ENCODE measurements at places on chromosomes 5 and 9.

- no peak for DNase-seq
Measured at GRCh38 chr9:109238655-109239054, 71.6 kb upstream of the FRRS1L start.

DNA sequence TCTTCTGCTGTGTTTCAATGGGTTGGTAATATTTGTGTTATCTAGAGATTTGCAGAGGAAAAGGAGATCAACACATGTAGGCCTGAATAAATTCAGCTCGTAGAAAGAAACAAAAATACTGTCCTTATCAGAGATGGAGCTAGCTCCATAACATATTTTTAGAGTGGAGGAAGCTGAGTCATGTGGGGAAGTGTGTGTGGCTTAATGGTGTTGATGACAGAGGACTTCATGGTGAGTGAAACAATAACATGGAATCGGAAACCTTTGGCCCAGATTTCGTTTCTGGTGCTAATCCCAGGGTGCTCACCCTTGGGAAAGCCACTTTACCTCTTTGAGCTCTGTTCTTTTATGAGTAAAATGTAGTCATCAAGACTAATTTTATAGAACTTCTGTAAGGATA is 825.0 kb downstream of the TLR4 start:
- DNase-seq, result no peak

- no peak for DNase-seq
Measured at GRCh38 chr5:125582352-125582751, 835.9 kb upstream of the ZNF608 start.

DNA sequence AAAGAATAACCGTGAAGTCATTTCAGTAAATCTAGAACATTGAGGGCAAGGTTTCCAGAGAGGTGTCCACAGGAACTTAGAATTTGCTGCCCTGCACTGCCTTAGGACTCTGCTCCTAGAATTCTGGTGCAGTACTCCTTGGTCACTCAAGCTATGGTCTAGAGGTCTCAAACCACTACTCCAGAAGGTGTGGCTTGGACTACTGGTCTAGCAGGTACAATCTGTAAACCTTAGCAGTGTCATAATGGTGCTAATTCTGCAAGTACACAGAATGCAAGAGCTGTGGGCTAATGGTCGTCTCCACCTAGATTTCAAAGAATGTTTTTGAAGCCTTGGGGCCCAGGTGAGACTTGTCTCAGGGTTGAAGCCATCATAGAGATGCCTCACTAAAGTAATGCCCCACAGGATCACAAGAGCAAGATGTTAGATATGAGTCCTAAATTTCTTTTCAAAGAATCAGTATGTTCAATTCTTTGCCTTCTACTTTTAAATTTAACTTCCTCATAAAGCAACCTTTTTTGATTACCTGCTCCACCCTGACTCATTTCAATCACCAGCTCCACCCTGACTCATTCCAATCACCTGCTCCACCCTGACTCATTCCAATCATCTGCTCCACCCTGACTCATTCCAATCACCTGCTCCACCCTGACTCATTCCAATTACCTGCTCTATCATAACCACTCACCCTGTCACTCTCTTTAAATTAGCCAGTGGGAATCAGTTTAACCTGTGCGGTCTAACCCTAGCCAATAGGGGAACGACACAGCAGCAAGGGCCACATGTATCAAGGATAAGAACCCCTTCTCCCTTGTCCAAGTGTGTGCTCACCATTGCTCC is 1111.8 kb upstream of the ACO1 start:
- no peak for DNase-seq

DNA sequence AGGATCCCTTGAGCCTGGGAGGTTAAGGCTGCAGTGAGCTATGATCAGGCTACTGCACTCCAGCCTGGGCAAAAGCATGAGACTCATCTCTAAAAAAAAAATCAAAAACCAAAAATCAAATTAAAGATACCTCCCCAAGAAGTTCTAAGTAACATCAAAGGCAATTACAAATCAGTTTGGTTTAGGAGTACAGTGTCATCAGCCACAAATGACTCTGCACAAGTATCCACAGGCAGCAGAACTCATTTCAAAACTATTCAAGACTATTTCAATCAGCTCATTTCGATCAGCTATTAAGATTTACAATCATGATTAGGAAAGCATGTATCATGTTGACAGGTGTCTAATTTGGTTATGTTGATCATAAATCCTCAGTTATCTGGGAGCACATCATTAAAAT is 19.1 kb downstream of the TRMO start:
- DNase-seq, result no peak

GRCh38 chr9:117411547-117411946 is 3.3 kb downstream of the ASTN2 start:
- DNase-seq, result no peak

- DNase-seq, result no peak
Measured at GRCh38 chr5:113058269-113058668, 81.7 kb downstream of the DCP2 start.

GRCh38 chr9:95193067-95193466 is 124.4 kb downstream of the FANCC start:
- DNase-seq, result no peak

DNA sequence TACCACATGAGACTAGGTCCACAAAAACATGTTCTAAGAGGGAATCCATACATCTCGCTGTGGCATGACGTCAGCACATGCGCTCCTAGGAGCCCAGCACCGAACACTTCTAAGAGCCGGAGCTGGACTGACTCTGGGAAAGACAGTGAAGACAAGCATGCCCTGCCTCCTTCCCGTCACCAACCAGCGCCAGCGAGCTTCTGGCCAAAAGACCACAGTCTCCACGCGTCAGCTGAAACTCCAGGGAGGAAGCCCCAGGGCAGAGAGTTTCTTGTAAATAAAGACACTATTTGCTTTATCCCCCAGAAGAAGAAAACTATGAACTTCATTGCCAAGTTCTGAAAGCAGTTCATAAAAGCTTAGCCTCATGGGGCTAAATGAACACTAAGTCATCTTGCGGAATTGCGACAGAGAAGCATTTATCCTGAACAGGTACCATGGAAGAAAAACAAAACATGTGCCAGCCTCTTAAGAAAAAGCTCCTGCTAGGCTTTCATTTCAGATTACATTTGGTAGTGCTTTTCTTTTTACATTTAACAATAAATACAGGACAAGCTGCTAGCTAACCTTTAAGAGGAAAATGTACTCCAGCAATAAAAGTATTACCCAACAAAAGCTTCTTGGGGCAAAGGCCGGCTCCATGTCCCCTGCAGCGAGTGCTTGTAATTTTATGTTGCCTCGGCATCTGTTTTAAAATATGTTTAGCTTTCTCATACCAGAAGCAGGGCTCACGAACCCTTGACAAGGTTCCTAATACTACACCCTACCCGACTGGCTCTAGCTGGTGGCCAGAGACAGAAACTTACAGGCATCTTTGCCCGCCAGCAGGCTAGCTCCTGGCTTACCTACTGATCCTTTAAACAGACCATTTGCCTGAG is 96.5 kb downstream of the PRRT1B start:
- DNase-seq, result no peak

- no peak for DNase-seq
Measured at GRCh38 chr9:3897631-3898030, 371.8 kb upstream of the RFX3 start.

DNA sequence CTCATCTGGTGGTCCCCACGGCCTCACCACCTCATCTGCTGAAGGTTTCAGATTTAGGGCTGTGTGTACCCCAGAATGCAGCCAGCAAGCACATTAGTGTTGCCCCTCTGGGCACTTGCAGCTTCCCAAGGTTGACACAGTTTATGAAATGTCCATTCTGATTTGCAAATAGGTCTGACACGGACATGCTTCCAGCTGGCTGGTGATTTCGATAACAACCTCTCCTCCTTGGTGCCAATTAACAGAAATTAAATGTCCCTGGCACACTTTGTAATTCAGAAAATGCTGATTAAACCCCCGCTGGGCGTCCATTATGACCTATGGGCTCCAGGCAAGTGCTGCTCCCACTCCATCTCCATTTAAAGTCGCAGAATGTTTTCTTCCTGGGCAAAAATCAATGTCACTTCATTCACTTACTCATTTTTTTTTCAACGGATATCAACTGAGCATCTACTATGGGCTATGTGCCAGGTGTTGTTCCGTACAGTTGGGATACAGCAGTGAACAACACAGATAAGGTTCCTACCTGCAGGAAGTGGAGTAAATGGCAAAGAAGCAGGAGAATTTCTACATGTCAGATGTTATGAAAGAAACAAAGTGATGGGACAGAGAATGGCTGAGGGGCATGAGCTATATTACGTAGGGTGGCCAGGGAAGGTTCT is 32.0 kb downstream of the PLAC8L1 start:
- no peak for DNase-seq

GRCh38 chr9:30673132-30673531 is 1711.3 kb upstream of the ACO1 start:
- DNase-seq, result no peak

DNA sequence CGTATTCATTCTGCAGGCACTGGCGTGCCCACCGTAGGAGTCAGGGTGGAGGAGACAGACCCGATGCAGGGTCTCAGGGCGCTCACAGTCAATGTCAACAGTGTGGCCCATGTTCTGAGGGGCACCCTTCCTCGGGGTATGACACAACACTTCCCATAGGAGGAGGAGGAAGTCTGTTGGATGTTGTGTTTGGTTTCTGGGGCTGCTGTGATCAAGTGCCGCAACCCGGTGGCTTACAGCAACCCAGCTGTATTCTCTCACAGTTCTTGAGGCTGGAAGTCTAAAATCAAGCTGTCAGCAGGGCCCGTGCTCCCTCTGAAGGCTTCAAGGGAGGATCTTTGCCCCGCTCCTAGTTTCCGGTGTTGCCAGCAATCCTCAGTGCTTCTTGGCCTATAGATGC is 5.6 kb upstream of the HNRNPAB start:
- no peak for DNase-seq

GRCh38 chr9:4147476-4148230 is 152.2 kb downstream of the GLIS3 start:
- DNase-seq, result no peak

DNA sequence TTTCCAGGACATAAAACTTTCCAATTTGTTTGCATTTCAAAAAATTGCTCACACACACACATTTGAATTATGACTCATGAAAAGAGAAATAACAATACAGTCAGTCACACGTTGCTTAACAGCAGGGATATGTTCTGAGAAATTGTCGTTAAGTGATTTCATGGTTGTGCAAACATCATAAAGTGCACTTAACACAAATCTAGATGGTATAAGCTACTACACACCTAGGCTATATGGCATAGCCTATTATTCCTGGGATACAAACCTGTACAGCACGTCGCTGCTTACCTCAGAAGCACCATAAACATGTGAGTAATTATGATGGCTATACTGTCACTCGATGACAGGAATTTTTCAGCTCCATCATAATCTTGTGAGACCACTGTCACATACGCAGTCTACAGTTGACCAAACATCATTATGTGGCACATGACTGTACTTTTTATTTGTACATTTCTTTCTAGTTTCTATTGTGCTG is 378.2 kb downstream of the ACTL7B start:
- no peak for DNase-seq

- no peak for DNase-seq
Measured at GRCh38 chr5:56358703-56359681, 125.9 kb upstream of the ANKRD55 start.

DNA sequence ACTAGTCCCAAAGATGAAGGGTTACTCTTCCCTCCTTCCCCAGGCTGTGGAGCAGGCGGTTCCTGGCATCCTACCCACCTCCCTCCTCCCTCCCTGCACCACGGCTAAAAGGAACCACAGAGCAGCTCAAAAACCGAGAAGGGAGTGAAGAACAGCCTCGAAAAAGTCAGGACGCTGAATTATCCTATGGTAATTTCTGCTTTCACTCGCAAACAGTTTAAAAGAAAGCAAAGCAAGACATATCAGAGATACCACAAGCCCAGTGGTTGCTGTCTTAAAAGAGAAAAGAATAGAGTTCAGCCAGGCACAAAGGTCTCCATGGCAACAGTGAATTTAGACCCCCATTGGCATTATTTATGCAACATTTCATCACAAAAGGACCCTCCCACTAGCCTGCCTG is 315.4 kb downstream of the CTNND2 start:
- no peak for DNase-seq

DNA sequence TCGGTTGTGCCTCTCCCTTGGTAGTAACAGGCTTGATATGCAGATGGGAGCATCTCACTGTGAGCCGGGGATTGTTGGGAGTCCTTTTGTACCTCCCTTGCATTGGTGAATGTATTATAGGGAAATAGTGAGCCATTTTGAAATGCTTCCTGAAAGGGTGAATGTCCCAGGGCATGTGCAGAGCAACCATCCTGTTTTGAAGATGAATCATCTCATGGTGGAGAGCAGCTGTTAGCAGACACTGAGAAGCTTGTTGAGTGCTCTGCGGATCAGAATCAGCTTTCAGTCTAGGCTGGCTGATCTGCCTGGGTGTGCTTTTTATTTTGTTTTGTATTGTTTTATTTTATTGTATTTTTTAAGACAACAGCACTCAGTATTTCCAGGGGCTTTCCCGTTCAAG is 29.7 kb downstream of the SLC36A1 start:
- DNase-seq, result no peak

- DNase-seq, result no peak
Measured at GRCh38 chr9:37676411-37676830, 25.7 kb downstream of the FRMPD1 start.

GRCh38 chr9:3181049-3181953 is 337.4 kb upstream of the PUM3 start:
- no peak for DNase-seq

DNA sequence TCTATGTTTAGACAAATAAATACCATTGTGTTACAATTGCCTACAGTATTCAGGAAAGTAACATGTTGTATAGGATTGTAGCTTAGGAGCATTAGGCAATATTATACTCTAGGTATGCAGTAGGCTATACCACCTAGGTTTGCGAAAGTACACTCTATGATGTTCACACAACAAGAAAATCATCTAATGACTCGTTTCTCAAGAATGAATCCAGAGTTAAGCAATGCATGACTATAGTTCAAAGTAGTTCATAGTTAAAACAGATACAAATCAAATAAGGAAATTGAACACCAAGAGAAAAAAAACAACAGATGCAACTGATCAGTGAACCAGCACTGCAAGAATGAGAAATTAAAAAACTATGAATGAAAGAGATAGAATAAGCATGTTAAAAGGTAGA is 27.6 kb upstream of the ABLIM3 start:
- DNase-seq, result no peak

GRCh38 chr5:100516285-100516684 is 18.9 kb upstream of the FAM174A start:
- no peak for DNase-seq

- DNase-seq, result peak; percentile 52
Measured at GRCh38 chr9:4315582-4316215, 15.8 kb upstream of the GLIS3 start.

GRCh38 chr9:93619272-93619775 is 42.9 kb downstream of the PHF2 start:
- DNase-seq, result no peak

DNA sequence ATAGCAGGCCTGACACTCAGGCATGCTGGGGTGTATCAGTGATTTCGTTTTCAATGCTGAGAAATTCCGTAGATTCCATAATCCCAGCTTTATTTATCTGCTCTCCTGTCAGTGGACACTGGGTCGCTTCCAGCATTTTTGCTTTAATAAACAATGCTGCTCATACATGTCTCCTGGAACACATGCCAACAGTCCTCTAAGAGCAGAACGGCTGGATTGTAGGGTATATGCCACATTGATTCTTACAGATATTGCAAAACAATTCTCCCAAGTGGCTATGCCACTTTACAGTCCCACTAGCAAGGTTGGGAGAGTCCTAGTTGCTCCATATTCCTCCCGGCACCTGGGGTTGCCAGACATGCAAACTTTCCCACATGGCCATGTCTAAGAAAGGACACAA is 81.9 kb downstream of the RAPGEF1 start:
- DNase-seq, result no peak

Measured in stimulated activated CD8-positive, alpha-beta memory T cell treated with anti-CD3 and anti-CD28 coated beads, Interleukin-7, amount 100 ng/mL, for 1 hour (primary cell).